ENCODE measurements at places on chromosomes 3 and 15. TPM values are rescaled to one million over a fixed set of nuclear protein-coding genes. Genes with fewer than 3 reads are reported as not detected.

- no peaks in the 10 kb centered on the region for H3K4me1 ChIP-seq
- H3K27me3 ChIP-seq: no peaks in the 10 kb centered on the region
- no peak overlapping the region for H3K4me3 ChIP-seq
- no peak overlapping the region for H3K27ac ChIP-seq
- no peaks in the 10 kb centered on the region for H3K36me3 ChIP-seq
These were observed 3.8 kb downstream of the CX3CR1 start for GRCh38 chr3:39275963-39276593.

- H3K4me1 ChIP-seq: no peaks in the 10 kb centered on the region
- no peak for DNase-seq
- no peak overlapping the region for H3K27ac ChIP-seq
- no peak overlapping the region for H3K4me3 ChIP-seq
These were observed 83.8 kb downstream of the PLOD2 start for GRCh38 chr3:146077181-146077580.

GRCh38 chr3:50607271-50608091 lies 4.1 kb downstream of the CISH start:
- H3K4me3 ChIP-seq: peak overlapping the region; percentile 83
- peaks cover 91% of the 10 kb centered on the region for H3K4me1 ChIP-seq
- H3K36me3 ChIP-seq: peaks cover 45% of the 10 kb centered on the region
- H3K27me3 ChIP-seq: no peaks in the 10 kb centered on the region

Gene PDZRN3
- 16.0 TPM for total RNA-seq

DNA sequence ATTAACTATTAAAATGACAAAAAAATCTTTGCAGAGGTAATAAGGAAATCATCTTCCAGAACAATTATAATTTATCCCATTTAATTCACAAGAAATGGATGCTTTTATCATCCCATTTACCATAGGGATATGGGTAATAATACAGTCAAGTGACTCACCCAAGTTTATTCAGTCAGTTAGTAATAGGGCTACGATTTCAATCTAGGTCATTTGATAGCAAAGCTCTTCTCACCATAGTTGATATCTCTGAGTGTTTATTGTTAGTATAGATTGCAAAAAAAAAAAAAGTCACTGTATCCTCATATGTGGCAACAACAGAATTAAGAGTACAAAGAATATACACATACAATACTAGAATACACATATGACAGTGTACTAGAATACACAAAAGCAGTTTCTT lies 797.1 kb downstream of the ROBO1 start:
- no peaks in the 10 kb centered on the region for H3K4me1 ChIP-seq
- H3K27me3 ChIP-seq: no peaks in the 10 kb centered on the region
- DNase-seq: no peak
- H3K27ac ChIP-seq: no peak overlapping the region
- no peak overlapping the region for H3K4me3 ChIP-seq
